Tibial nerve (tissue), 4 donors: ENCODE measurements at places on chromosomes 12 and 14. TPM values are rescaled to one million over a fixed set of nuclear protein-coding genes. Genes with fewer than 3 reads are reported as not detected.

The ARPC3 gene
- total RNA-seq, result 297 TPM

The TSHR gene
- total RNA-seq, result 0.84 TPM

The RBMS2 gene
- 30.4 TPM for total RNA-seq

The RPGRIP1 gene
- not detected for total RNA-seq

The PMCH gene
- not detected for total RNA-seq

The IFT43 gene
- 16.2 TPM for total RNA-seq

The KRT79 gene
- not detected for total RNA-seq

DNA sequence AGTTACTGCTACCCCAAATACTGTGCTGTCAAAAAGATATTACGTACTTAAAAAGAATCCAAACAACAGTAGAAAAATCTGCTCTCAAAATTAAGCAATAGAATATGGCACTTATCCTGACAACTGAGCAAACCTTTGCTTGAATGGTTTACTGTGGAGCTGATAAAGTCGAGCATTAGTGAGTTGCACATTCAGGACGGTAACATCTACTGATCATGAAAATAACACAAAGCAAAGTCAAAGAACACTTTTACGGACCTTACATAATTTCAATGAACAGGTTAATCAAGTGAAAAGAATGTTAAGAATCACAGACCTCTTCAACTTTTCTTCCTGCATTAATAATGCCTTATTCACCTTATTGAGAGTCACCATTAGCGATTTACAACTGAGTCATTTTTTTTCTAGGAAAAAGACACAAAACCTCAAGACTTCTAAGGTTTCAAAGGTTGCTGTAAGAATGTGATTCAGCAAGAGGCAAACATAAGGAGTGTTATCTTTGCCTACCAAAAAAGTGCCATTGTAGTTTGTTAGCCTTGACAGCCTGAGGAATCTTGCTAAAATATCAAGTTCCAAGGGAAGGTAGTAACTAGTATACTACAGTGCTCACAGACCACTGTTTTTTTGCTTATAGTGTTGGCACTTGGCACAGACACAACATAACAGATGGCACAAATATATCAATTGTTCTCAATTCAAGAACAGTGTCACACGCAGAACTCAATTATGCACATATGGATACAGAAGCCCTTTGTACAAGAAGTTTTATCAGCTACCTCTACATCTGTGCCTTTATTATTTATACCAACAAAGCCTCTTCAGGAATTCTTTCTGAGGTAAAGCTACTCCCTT is 334.2 kb upstream of the RPL10L start:
- no peak for DNase-seq

GRCh38 chr14:60396718-60397343 is 89.0 kb downstream of the C14orf39 start:
- DNase-seq, result no peak

DNA sequence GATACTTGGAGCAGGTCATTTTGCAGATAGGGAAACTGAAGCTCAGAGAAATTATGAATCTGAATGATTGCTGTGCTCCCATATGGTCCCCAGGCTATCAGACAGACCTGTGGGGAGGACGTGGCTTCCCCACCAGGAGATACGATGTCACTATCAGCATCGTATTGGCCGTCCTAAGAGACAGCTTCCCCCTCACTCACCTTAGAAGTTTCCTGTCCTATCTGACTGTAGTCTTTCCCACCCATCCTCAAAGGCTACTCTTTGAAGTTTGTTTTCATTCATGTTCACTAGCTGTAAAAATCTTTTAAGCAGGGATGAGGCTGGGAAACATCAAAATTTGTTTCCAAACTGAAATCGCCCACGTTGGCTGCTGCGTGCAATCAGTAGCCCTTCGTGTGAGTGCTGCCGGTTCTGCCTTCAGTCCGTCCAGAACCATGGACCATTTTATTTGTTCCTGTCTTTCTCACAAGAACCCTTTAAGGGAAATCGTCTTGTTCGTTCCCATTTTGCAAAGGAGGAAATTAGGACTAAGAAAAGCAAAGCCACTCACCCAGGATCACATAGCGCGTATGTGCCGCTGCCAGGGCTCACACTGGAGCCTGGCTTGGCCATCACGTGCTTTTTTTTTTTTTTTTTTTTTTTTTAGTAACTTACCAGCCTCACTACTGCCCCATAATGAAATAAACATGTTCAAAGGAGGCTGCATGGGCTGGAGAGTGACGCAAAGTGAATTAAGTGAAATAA is 1.0 kb upstream of the KDM2B start:
- no peak for DNase-seq

GRCh38 chr14:70289138-70289537 is 70.3 kb downstream of the COX16 start:
- DNase-seq, result no peak

- DNase-seq, result no peak
Measured at GRCh38 chr12:107238296-107238695, 144.9 kb upstream of the CRY1 start.
